Omental fat pad (tissue), 4 donors: ENCODE measurements at places on chromosomes 16 and 17. TPM values are rescaled to one million over a fixed set of nuclear protein-coding genes. Genes with fewer than 3 reads are reported as not detected.

DNA sequence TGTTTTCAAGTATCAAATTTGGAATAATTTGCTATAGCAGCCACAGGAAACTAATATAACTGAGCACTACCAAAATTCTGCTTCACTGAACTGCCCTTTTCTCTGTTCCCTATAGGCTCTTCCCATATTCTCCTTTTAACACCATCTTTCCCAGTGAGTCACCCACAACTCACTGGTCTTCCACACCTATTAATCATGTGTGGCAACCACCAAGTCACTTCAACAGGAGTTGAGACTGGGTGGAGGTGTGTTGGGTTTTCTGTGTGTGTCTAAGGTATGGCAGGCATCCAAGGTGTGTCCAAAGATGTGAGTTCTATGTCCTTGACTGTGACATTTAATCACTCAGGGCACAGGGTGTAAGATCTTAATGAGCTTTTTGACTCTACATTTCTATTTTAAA, 610.0 kb upstream of the CDH11 start:
- DNase-seq, result no peak

- no peak for DNase-seq
Measured at GRCh38 chr16:86762095-86762494, 183.7 kb downstream of the FOXL1 start.

DNA sequence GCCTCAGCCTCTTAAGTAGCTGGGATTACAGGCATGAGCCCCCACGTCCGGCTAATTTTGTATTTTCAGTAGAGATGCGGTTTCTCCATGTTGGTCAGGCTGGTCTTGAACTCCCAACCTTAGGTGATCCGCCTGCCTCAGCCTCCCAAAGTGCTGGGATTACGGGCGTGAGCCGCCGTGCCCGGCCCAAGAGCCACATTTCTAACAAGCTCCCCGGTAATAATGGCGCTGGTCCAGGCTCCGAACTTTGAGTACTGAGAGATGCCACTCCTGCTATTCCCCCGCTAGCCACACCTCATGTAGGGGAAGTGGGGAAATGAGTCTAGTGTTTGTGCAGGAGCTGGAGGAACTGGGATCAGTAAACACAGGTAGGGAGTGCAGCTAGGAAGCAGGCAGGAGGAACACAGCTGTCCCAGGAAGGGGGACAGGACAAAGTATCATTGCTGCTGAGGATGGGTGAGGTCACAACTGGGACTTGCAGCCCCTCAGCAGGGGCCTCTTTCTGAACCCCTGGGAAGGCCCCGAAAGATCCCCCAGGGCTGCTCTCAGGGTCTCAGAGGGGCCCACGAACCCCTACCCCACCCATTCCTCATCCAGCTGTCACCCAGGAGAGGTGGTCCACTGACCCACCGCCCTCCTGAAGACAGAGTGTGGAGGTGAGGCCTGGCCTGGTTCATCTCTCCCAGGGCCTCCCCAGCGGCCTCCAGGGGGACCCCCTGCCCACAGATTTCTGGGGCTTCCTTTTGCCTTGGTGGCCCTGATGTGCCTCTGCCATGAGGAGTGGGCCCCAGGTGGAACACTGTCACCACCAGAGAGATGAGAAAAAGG, 3.7 kb upstream of the KREMEN2 start:
- no peak for DNase-seq

CCL4L2 gene
- not detected for total RNA-seq

CHST4 gene
- total RNA-seq, result not detected
